Endothelial cell (in vitro differentiated cells): ENCODE measurements at places on chromosomes 4 and X. TPM values are rescaled to one million over a fixed set of nuclear protein-coding genes. Genes with fewer than 3 reads are reported as not detected.

DNA sequence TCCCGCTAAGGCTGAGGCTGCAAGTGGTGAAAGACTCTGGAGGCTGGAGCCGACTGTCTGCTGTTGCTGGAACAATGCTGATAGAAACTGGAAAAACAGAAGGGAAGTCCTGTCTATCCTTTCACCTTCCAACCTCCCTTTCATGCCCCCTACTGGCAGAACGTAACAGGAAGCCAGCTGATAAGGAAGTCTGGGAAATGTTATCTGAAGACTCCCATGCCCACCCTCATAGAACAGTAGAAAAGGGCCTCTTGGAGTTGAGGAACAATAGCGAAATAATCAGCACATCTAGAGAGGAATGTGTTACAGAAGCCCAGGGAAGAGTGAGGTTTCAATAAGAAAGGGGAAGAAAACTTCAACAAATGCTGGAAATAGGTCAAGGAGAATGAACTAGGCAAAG is 117.1 kb upstream of the DKK2 start:
- peaks cover 2% of the 10 kb centered on the region for H3K27me3 ChIP-seq
- peak; percentile 80 for DNase-seq
- peaks cover 3% of the 10 kb centered on the region for H3K36me3 ChIP-seq
- no peak overlapping the region for H3K4me3 ChIP-seq

DNA sequence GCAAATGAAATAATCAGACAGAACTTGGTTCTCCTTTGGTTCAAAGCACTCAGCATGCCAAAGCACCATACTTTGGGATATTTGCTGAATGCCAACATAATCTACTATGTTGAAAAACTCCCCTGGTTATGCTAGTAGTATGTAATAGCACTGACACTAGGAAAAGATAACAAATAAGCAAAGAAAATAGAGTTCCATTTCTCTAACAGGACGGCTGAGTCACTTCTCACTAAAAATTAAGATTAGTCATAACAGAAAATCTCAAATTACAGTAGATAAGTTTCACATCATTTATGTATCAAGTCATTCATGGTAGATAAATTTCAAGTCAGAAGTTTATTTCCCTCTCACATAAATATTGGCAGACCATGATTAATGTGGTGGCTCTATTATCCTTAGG is 17.9 kb downstream of the PDHA2 start:
- no peak overlapping the region for H3K27ac ChIP-seq
- no peaks in the 10 kb centered on the region for H3K36me3 ChIP-seq
- no peaks in the 10 kb centered on the region for H3K4me1 ChIP-seq
- H3K27me3 ChIP-seq: no peaks in the 10 kb centered on the region

DNA sequence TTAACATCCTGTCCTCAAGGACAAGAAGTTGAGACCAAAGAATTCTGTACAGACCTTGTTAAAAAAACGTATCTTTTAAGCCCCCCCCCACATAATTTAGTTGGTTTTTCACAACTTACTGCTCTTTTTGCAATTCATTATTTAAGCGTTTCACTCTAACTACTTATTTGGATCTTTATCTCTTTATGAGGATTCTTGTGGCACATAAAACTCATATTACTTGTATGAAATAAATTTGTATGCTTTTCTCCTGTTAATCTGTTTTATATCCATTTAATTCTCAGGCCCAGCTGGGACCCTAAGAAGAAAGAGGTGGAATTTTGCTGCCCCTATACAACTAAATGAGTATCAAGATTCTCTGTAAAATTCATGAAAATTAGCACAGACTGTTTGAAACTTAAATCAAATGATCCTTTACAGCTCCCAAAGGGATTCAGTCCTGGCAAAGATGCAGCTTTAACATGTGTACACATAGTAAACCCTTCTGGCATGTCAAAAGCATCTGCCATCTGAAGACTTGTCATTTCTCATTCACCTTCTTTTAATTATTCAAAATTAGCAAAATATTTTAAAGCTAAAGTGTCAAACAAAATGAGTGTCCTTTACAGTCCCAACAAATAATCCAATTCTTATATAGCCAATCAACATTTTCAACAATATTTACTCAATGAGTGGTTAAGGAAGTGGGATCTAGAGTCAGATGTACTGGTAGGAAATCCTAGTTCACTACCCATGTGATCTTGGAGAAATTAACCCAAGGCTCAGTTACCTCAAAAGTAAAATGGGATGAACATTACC is 17.7 kb downstream of the ARAP2 start:
- no peak for DNase-seq
- H3K4me1 ChIP-seq: peaks cover 18% of the 10 kb centered on the region
- peak overlapping the region; percentile 15 for H3K27ac ChIP-seq
- no peaks in the 10 kb centered on the region for H3K27me3 ChIP-seq

Gene RASSF6
- total RNA-seq: not detected

Gene MSANTD1
- 0.97 TPM for total RNA-seq

Gene LIMCH1
- total RNA-seq: 257 TPM
